ENCODE measurements at places on chromosomes 12 and 14.

- DNase-seq: no peak
These were observed 17.2 kb downstream of the TRPV4 start for GRCh38 chr12:109815757-109816617.

- DNase-seq: peak; percentile 31
These were observed 40.9 kb upstream of the CAPRIN2 start for GRCh38 chr12:30795410-30796312.

DNA sequence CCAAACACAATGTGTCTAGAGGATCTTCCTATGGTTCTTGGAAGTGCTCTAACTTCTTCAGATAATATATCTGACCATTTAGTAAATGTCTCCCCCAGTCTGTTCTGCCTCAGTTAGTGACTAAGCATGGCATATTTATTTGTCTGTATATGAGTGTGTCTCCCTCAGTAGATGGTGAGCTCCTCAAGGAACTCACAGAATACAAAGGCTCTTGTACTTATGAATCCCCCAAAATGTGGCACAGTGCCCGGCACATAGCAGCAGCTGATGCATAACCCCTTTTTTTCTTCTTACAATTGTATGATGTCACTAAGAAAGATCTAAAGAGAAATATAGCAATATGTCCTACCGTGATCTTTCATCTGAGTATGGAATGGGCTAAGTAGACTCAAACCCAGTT lies 264.7 kb upstream of the PRICKLE1 start:
- DNase-seq: no peak

- DNase-seq: no peak
These were observed 6.0 kb downstream of the FAR2 start for GRCh38 chr12:29155079-29155478.

GRCh38 chr12:82893896-82894295 lies 207.2 kb downstream of the TMTC2 start:
- no peak for DNase-seq

DNA sequence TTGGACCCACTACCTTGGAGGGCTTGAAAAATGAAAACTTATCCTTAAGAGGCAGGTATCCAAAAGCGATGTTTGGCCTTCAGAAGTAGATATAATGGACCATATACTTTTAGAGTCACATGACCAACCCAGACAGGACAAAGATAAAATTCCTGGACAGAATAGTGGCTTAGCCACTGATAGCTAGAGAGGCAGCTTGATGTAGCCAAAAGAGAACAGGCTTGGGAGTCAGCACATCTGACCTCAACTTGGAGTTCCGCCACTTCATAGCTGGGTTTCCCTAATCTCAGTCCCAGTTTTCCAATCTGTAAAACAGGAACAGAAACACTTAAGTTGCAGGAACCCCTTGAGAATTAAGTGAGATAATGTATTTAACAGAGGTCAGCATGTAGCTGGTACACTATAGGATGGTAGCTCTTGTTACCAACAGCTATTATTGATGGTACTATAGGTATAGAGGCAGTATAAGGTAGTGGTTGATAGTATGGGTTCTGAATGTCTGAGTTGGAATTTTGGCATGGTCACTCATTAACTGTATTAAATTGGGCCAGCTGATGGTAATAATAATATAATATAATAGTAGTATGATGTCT lies 63.2 kb upstream of the USP44 start:
- DNase-seq: no peak

GRCh38 chr12:62730649-62731048 lies 204.3 kb downstream of the PPM1H start:
- no peak for DNase-seq

DNA sequence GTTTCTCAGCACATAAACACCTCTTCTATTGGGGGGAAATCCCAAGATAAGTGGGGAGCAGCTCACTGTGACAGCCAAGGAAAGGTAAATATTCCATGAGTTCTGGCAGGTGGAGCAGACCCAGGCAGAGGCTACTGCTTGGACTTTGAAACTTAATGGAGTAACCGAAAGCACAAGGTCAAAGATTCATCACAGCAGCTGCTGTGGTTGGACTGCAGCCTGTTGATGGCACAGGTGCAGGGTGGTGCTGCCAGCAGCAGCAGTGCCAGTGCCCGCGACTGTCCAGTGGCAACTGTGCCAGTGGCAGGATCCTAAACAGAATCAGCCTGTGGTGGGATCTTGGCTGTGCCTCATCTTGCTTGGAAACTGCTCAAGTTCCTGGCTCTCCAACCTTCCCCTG lies 81.4 kb upstream of the ARID2 start:
- DNase-seq: no peak

DNA sequence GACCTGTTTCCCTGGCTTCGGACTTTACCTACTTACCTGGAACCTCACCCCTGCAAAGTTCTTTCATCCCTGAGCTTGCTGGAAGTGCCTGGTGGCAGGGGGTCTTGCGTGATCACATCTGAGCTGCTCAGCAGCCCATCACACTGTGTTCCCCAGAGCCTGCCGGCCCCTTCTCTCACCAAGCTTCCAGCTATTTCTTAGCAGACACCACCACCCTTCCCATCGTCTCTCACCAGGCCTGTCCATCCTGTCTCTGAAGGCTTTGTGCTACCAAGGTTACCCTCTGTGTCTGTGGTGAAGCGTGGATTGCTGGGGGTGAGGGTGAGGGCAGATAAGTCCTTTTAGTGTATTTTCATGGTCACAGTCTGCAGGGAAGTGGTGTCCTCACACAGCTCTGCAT lies 78.8 kb upstream of the NRXN3 start:
- no peak for DNase-seq

- no peak for DNase-seq
These were observed 266.2 kb downstream of the KTN1 start for GRCh38 chr14:55845963-55846825.

- no peak for DNase-seq
These were observed 181.3 kb downstream of the KIF26A start for GRCh38 chr14:104319491-104320241.

DNA sequence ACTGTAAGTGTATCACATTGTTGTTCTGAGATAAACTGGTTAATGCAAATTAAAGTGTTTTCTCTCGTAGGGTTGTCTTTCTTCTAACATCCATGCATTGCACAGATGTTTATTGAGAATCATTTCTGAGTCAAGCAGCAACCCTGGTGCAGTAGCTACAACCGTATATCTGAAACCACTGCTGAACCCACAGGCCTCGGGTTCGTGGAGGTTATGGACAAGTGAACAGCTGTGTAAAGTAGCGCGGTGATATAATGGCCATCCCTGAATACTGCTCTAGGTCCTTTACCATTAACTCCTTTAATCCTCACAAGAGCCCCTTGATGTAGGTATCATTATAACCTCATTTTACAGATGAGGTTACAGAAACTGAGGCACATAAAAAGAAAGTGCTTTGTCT lies 486.1 kb upstream of the TMEM132C start:
- no peak for DNase-seq
